ENCODE measurements at places on chromosomes 1 and 21.

GRCh38 chr1:207088701-207089626 lies at the start of gene C4BPB:
TSS of gene C4BPB (plus strand) at chr1:207088860. CDS start at chr1:207089532, 672 bp downstream.
- no peak for DNase-seq

DNA sequence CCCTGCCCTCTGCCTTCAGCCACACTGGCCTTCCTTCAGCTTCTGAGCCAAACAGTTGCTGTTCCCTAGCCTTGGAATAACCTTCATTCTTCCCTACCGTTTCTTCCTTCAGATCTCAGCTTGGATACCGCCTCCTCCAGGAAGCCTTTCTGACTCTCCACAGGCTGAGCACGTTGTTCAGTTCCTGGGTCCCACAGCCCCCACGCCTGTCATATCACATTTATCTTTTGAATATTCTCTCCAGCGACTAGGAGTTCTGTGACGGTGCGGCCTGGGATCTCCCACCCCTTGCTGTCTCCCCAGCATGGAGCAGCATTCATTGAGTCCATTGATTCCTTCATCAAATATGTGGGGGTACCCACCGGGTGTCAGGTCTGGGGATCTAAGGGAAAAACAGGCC lies 39.2 kb downstream of the EPHA2 start:
- no peak for DNase-seq

- DNase-seq = no peak
These were observed 813.2 kb downstream of the PLA2G4A start for GRCh38 chr1:187641907-187642306.

- no peak for DNase-seq
These were observed 136.0 kb downstream of the TLR5 start for GRCh38 chr1:223006917-223007648.

- no peak for DNase-seq
These were observed 92.1 kb upstream of the LMO4 start for GRCh38 chr1:87236585-87236984.

DNA sequence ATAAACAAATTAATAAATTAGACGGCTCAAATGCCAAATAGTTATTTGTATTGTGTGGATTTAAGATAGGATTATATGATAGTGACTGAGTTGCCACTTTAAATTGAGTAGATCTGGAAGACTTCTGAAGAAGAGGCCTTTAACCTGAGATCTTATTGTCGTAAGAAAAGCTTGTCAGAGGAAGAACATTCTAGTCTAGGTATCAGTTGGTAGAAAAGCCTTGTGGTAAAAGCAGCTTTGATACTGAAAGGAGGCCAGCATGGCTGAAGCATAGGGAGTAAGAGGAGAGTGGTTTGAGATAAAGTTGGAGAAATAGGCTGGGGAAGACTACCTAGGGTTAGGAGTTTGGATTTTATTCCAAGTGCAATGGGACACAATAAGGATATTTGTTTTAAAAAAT lies 29.1 kb downstream of the SLC30A7 start:
- DNase-seq = no peak

DNA sequence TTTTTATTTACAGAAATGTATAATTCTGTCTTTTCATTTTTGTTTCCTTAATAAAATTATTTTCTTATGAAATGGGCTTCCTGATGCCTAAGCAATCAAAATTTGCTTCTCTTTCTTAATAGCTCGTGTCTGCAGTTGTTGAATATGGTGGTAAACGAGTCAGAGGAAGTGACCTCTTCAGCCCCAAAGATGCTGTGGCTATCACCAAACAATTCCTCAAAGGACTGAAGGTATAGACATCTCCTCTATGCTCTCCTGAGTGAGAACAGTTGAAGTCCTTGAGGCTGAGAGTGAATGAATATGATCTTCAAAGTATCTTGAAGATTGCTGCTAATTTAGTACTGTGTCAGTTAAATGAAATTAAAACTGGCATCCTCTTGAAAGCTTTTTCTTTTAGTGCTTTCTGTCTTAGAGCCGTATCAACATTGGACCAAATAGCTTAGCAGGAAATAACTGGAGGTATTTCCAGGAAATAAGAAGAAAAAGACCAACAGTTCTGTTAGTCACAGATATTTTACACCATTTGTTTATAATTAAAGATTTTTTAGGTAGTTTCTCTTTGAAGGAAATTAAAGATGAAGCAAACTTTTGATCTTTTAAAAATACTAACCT lies 24.7 kb downstream of the VPS45 start:
- DNase-seq = no peak

- DNase-seq = no peak
These were observed 16.2 kb downstream of the PTGER3 start for GRCh38 chr1:71031426-71031825.

- DNase-seq = peak; percentile 75
These were observed 7.0 kb upstream of the CTSE start for GRCh38 chr1:206030714-206031113.

DNA sequence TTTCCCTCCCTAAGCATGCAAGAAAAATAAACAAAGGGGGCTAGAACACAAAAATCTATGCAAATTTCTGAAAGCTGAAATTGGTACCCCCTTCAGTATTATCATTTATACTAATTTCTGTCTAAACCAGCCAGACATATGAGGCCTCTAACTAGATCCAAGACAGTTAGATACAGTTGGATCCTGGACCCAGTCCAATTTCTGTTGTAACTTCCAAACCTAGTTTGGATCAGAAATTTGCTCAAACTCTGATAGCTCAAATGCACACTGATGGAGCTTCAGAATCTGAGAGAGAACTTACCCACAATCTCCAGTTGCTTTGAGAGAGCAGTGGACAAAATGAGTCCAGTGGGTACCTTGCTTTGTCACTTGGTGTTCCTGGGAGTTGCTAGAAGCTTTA lies 11.9 kb downstream of the CEP350 start:
- DNase-seq = no peak

DNA sequence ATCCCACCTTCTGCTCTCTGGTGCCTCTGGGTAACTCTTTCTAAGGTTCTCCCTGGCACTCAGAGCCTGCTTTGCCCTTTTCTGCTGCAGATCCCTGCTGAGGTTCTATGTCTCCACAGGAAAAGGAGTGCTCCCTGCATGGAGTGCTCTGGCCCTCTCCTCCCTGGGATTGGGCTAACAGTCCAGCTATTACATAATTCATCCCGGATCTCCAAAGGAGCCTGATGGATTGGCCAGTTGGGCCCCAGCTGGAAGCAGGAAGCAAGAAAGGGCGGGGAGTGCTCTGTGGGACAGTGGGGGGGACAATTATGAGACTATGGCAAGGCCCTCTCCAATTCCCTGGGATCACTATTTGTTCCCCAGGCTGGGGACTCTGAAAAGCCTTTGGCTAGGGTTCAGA lies 51.9 kb upstream of the GOLT1A start:
- DNase-seq = no peak

DNA sequence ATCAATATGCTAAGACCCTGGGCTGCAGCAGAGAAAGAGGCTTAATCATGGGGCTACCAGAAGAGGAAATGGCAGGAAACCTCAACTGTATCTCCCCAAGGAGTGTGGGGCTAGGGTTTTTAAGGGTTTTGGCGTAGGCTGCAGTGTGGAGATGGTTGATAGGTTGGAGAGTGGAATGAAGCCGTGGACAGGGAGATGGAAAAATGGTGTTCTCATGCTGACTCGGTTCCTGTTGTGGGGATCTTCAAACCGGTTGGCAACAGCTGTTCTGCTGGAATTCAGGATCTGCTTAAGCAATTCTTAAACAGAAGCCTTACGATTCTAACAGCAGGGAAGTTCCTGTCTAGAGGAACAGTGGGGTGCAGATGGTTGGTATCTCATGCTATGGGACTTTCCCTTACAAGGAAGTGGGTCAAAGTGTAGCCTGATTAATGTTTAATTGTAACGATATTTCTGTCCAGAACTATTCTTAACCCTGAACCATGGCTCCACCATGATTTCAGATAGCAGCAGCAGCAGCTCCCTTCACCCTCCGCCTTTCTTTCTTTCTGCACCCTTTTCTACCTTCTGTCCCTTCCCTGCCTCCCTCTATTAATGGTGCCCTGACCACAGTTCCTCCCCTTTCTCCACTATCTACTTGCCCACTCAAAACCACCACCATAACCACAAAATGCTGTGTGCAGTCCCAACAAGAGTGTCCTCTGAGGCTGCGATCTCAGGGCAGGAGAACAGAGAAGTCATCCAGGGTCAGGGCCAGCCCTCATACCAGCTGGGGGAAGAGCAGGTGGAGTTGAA lies 30.8 kb downstream of the RSPH1 start:
- DNase-seq = no peak

DNA sequence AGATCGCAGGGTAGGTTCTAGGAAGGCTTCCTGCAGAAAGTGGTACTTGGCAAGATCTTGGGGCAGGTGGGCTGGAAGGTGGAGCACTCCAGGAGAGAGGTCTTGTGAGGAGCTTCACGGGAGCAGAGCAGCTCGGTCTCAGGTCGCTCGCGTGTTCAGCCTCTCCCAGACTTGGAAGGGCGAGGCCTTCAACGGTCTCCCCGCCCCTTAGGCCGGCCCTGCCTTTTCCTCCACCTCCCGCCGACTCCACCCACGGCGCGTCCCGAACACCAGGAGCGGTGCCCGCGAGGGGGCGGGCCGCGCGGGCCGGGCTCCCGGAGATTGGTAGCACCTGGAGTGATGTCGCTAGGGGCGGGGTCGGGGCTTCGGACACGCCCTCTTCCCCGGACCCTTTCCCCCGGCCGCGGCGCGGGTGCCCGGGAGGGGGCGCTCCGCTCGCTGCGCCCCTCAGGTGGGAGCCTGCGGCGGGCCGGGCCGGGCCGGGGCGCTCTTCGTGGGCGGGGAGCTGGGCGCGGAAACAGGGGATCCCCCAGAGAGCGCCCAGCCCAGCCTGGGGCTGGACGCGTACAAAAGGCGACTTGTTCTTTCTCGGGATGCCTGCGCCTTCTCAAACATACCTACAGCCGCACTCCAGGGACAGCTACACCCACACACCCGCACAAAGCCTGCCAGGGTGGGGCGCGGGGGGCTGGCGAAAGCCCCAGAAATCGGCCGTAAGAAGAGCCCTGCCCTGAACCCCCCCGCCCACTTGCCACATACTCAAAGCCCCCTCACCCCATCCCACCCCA lies 35.5 kb downstream of the AHDC1 start:
- DNase-seq = peak; percentile 96

DNA sequence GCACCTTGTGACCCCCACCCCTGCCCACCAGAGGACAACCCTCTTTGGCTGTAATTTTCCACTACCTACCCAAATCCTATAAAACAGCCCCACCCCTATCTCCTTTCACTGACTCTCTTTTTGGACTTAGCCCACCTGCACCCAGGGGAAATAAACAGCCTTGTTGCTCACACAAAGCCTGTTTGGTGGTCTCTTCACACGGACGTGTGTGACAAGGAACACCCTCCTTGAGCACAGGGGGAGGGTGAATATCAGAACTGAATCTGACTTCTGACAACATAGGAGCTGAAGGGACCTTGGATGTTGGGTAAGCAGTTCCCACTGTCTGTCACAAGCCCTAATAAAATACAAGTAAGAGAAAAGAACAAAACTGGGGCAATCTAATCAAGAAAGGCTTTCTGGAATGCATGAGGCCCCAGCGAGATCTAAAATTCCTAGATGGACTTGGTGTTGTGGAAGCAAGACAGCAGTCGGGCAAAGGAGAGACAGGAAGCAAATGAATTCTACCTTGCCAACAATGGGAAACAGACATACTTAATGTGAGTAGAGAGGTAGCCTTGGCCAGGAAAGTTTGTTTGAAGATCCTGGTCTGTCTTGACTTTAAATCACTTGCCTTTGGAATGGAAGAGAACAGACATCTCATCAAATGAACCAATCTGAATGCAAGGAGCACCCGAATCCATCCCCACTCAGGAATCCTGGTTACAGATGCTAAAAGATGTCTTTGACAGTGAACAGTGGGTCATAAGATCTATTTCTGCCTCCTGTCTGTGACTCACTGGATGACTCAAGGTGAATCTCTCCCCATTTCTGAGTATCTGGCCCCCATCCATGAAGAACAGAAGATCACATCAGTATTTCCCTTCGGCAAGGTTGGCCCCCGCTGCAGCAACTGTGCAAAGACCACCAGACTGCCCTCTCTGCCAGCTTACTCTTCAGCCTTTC lies 53.3 kb downstream of the OLFML3 start:
- no peak for DNase-seq

DNA sequence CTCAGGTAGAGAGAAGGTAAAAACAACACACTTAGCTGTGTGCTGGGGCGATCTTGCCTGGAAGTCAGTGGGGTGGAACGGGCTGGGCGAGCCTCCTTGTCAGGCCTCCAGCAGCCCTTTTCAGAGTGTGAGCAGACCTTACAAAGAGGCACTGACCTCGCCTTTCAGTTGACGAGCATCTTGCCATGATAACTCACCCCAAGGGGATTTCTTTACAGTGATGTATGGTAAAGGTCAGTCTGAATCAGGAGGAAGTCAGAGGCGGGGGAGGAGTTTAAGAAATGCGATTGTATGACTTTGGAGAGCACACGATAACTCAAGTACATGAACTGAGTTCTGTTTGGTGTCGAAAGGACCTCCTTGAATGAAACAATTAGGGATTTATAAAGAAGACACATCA lies 326.5 kb upstream of the PROX1 start:
- no peak for DNase-seq

DNA sequence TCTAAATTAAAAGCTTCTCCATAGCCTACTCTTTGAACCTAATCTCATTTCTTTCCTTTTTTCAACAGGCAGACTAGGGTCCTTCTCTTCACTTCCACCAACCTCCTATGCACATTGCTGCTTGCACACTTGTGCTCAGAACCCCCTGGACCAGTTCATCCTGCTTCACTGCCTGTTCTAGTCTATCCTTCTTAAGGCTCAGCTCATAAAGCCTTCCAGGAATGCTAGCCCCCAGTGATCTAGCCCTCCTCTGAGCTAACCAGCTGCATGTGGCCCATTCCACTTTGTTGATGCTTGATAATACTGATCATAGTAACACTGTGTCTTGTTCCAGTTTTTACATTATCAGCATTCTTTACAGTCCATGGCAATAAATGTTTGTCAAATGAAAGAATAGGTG lies 22.9 kb upstream of the PHGDH start:
- no peak for DNase-seq

GRCh38 chr1:214027498-214027897 lies 39.7 kb downstream of the PROX1 start:
- DNase-seq = no peak

- no peak for DNase-seq
These were observed 61.9 kb downstream of the TBCE start for GRCh38 chr1:235429143-235429542.

DNA sequence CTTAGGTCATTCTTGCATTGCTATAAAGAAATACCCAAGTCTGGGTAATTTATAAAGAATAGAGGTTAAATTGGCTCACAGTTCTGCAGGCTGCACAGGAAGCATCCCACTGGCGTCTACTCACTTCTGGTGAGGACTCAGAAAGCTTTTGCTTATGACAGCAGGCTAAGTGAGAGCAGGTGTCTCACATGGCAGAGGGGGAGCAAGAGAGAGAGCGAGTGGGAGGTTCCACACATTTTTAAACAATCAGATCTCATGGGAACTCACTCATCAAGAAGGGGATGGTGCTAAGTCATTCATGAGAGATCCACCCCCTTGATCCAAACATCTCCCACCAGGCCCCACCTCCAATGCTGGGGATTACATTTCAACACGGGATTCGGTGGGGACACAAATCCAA lies 13.6 kb upstream of the RGS4 start:
- DNase-seq = no peak

GRCh38 chr1:89483010-89483756 lies 41.4 kb upstream of the LRRC8B start:
- peak; percentile 88 for DNase-seq

DNA sequence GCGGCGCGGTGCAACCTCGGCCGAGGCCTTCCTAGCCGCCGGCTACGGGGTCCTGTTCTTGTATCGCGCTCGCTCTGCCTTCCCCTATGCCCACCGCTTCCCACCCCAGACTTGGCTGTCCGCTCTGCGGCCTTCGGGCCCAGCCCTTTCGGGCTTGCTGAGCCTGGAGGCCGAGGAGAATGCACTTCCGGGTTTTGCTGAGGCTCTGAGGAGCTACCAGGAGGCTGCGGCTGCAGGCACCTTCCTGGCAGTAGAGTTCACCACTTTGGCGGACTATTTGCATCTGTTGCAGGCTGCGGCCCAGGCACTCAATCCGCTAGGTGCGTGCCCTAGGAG lies 379 bp downstream of the PPCS start:
- peak; percentile 67 for DNase-seq
